ENCODE measurements at places on chromosomes 5 and 9.

GRCh38 chr5:149930043-149930748 is 14.4 kb downstream of the PDE6A start:
- no peak for DNase-seq

- no peak for DNase-seq
Measured at GRCh38 chr9:85554349-85554748, 187.4 kb downstream of the AGTPBP1 start.

GRCh38 chr5:97089149-97089801 is 53.1 kb downstream of the LIX1 start:
- no peak for DNase-seq

DNA sequence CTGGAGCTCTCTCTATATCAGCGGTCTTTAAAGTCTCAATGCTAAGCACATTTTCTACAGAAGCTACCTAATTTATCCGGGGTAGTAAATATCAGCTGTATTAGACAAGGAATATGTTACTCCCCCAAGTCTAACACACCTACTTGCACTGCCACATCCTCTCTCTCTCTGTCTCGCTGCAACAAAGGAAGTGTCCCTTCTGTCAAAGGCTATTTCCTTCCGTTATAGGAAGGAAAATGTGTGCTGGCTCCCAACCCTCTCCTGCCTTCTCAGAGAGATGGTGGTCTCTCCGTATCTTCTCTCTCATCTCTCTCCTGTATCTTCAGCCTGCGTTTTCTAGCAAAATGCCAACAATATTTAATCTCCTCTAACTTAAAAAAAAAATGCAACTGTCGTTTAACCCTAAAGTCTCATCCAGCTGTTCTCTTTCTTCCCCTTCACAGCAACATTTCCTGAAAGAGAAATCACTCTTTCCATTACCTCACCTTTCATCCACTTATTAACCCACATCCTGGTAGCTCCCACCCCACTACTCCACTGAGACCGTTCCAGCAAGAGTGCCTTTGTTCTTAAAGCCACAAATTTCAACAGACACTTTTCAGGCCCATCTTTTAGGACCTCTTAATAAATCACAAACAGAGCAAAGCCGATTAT is 2.3 kb downstream of the TTF1 start:
- peak; percentile 51 for DNase-seq

- DNase-seq: no peak
Measured at GRCh38 chr9:7542126-7542525, 257.5 kb downstream of the DMAC1 start.

Measured in stimulated activated CD4-positive, alpha-beta T cell treated with anti-CD3 and anti-CD28 coated beads, Interleukin-15, amount 100 ng/mL, for 24 hours (primary cell).